Lung microvascular endothelial cell (primary cell): ENCODE measurements at places on chromosomes 16 and 17. TPM values are rescaled to one million over a fixed set of nuclear protein-coding genes. Genes with fewer than 3 reads are reported as not detected.

The CSH1 gene
- not detected in 2 replicates for total RNA-seq

The CPHXL2 gene
- total RNA-seq: not detected in 2 replicates

DNA sequence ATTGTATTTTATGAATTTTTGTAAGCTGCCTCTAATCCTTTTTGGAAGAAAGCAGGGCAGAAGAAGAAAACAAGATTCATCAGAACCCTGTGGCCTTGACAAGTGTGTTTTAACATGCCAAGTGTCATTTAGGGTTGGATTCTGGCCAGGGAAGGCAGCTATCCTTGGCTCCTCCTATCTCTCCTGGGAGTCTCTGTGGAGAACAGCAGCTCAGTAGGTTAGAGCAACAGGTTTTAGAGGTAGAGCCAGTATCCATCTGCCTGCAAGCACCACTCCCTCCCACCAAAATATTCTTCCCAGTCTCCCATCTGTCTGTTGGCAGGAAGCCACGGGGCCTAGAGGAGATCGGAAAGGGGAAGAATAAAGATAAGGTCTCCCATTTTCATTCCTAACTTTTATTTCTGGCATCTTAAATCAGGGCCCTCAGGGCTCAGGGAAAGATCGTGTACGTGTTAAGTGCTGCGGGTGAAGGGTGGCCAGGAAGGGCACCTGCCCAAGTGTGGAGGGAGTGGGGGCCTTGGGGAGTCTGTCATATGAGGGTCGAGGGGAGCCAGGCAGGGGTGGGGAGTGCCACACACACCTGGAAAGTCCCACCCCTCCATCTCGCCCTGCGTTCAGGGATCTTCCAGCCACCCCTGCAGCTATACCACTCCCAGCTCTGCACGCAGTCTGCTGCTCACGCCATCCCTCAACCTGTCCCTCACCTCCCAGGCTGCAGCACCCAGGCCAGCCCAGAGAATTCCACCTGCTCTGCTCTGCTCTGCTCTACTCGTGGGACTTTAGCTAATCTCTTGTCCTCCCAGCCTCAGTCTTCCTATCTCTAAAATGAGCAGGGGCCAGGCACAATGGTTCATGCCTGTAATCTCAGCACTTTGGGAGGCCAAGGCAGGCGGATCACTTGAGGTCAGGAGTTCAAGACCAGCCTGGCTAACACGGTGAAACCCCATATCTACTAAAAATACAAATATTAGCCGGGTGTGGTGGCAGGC lies 17.1 kb upstream of the CPSF4L start:
- DNase-seq: peak; percentile 9

DNA sequence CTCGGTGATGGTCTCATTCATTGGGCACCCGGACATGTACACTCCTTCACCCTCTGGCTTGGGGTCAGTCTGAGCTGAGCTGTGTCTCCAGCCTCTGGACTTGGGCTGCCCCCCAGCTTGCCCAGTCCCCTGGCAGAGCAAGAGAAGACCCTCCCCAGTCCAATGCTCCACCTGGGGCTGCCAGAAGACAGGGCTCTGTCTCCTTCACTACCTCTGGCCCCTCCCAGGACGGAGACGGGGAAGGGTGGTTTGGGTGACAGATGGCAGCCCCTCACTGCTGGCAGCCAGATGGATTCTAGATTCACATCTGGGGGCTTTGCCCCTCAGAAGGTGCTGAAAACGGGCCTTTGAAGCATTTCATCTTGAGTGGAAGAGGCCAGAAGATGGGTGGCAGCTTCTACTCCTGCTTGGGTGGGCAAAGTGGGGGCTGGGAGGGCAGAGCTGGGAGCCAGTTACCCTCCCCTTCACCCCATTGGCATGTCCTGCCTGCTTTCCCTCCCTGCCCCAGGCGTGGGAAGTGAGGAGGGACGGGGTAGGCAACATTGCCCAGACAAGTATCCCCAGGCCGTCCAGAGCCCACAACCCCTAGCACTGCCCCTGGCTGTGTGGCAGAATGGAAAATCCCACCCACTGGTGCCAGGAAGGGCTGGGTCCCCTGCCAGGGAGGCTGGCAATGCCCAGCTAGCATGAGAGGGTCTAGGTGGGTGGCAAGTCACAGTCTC lies 13.9 kb downstream of the NGFR start:
- DNase-seq: no peak

DNA sequence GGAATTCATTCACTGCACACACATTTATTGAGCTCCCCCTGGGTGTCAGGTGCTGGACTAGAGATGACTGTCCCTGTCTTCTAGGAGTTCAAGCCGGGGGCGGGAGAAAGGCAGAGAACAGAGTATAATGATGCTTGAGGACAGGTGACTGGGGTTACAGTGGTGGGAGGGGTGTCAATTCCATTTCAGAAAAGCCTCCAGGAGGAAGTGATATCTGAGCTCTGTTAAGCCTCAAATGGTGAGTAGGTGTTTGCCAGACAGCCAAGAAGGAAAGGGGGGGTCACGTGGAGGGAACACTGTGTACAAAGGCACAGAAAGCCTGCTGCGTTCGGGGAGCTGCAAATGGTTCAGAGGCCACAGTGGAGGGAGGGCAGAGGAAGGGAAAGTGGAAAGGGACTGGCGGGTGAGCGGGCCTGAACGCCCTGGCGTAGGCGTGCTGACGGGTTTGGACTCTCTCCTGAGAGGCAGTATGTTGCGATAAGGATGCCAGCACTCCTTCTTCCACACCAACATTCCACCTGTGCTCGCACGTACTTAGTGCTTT lies 9.7 kb upstream of the NXPH3 start:
- DNase-seq: no peak

GRCh38 chr17:73369111-73369521 lies 57.3 kb upstream of the CDC42EP4 start:
- DNase-seq: no peak
